Activated T-cell treated with anti-CD3 and anti-CD28 coated beads for 4 hours (primary cell): ENCODE measurements at places on chromosomes 5 and 9.

GRCh38 chr5:149117970-149118369, 23.3 kb upstream of the ABLIM3 start:
- no peak for DNase-seq

GRCh38 chr5:78600687-78601414, 47.7 kb downstream of the LHFPL2 start:
- DNase-seq, result no peak

DNA sequence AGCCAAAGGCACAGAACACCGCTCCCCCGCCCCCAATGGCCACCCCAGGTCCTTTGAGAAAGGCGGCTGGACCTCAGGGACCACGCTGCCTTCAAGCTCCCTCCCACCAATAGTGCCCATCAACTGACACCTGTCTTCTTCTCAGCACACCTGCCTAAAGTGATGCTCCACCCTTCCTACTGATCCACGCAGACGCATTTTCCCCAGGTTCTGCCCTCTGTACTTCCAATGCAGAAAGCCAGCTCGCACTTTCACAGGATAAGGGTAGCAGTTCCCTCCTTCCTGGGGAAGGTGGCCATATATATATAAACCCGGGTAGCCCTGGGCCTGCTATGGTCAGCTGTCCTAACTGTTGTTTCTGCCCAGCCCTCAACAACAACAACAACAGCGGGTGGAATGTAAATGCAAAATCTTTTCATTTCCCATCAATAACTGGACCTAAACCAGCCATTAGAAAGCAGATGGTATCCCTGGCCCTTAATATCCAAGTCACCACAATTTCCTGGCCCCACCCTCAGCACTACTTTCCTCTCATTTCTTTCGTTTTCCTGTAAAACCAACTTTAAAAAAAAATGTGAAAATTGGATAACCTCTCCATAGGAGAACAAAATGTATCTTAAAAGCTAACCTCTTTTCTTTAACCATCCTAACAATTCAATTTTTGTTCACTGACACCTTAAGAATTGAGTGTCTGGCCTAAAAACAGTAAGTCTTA, 1.7 kb downstream of the GOLM1 start:
- no peak for DNase-seq

- DNase-seq, result no peak
These were observed 7.9 kb downstream of the TXN start for GRCh38 chr9:110248361-110248760.

DNA sequence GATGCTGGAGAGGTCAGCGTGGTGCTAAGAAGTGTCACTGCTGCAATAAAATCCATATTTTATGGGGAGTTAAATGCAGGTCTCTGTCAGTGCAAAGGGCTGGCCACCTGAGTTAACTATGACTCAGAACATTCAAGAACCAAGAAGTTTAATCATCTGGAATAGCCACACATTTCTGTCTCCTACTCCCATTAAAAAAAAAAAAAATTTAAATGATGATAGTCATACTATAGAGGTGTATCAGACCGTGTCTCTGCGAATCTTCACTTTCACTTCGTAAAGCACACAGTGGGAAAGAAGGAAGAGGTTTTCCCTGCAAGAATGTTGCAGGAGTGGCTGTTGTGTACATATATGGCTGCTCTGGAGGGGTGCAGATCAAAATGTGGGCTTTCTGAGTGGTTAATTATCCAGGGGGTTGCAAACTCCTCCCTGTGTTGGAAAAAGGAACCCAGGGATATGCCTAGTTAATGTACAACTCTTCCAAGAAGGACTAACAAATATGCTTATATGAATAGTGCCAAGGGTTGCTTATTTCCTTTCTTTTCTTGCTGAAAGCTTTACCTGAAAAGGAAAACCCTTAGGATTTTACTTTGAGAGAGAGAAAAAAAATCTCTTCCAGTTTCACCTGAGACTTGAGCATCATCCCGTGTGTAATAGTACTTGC, 1.5 kb downstream of the CDH6 start:
- DNase-seq, result no peak

DNA sequence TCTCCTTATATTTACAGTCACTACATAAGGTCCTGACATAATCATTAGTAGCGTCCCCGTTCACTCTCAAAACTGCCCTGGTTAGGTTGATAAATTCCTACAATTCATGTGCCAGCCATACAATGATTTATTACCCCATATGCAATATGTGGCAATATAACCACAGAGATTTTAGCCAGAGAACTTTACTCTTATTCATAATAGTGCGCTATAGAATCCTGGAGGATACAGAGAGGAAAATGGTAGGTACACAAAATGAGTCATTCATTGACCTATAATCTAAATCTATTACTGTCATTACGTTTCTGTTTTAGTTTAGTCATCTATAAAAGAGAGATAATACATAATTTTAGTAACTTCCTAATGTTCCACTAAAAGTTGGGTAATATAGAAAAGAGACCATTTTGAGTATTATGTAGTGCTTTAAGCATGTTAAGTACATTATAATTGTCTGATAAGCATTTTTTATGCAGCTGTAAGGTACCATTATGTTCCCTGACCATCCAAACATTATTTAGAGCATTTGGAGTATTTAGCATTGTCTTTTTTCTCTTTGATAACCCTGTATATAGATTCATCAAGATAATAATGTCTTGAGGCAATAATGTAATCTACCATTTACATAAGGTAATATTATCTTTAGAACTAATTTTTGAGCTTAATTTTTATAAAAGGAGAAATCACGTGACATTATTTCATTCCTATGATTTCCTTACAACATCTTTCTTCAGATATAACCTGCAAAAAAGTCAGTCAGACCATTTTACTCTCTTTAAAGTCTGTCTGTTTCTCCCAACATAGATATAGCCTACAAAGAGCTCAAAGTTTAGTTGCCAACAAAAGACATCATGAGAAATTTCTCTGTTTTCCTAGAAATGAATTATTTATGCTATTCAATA, 655.5 kb upstream of the ZNF608 start:
- DNase-seq, result no peak

DNA sequence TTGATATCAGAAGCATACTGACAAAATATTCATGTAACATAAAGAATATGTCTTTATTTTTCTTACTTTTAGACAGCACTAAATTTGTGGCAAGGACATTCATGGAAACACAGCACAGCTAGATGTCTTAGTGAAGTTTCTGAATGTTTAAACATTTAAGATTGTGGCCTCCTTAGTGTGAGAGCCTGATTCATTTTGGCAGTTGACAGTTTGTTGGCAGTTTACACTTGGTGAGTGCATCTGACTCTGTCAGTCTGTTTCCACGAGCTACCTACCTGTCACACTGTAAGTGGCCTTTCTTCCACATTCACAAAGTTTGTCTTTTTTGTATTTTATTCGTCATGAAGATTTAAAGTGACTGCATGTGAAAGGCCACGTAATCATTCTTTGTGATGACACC, 436.8 kb downstream of the TUSC1 start:
- no peak for DNase-seq

GRCh38 chr9:114769624-114770023, 36.2 kb downstream of the TNFSF15 start:
- DNase-seq, result no peak

- DNase-seq, result no peak
These were observed 85.6 kb downstream of the SMIM15 start for GRCh38 chr5:61076626-61077025.

DNA sequence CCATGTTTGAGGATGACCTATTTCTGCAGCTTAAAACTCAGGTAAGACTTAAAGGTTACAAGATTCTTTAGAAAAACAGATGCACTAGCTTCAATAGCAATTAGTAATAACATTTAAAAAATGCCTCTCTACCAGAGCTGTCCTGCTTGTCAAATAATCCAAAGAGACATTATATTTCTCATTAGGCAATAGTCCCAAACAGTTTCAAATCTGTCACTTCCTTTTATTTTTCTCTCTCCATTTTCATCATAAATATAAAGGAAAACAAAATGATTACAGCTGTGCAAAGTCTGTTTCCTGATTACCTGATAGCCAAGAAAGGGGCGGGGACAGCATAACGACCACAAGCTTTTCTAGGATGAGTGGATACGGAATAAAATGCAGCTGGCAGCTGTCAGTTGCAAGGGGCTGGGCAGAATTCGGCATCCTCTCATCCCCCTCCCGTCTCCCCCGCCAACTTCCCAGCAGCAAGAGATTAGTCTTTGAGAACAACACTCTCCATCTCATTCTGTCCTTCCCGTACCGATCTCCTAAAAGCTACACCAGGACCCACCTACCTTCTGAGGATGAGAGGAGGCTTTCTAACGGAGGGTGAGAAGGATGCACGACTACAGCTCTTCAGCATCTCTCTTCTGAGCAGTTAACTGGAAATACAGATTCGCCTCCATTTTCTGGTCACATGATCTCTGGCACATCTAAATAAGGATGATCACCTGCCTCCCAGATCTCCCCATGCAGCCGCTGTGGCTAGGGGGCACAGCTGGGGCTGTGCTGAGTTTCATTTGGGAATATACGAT, 72.5 kb upstream of the PCA3 start:
- DNase-seq, result no peak

- DNase-seq, result no peak
These were observed 33.1 kb upstream of the AFAP1L1 start for GRCh38 chr5:149238540-149238939.

GRCh38 chr9:21796768-21797167, 5.7 kb upstream of the MTAP start:
- DNase-seq, result no peak

- DNase-seq, result no peak
These were observed 1712.5 kb upstream of the C9orf72 start for GRCh38 chr9:29285818-29286217.

DNA sequence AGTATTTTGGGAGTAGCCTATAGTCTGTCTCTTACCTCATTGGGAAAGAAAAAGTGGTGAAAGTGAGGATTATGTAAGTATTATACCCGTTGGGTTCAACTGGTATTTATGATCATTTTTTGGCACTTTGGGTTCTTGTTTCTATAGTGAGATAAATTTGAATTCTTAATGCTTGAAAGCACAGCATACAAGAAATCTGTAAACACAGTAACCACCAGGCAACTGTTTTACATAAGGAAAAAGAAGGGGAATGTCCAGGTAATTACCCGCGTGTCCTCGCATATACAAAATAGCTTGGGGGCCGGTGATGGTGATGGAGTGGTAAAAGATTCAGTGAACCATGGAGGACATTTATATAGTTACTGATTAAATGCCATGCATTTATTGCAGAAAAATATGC, 60.5 kb downstream of the BASP1 start:
- DNase-seq, result no peak

DNA sequence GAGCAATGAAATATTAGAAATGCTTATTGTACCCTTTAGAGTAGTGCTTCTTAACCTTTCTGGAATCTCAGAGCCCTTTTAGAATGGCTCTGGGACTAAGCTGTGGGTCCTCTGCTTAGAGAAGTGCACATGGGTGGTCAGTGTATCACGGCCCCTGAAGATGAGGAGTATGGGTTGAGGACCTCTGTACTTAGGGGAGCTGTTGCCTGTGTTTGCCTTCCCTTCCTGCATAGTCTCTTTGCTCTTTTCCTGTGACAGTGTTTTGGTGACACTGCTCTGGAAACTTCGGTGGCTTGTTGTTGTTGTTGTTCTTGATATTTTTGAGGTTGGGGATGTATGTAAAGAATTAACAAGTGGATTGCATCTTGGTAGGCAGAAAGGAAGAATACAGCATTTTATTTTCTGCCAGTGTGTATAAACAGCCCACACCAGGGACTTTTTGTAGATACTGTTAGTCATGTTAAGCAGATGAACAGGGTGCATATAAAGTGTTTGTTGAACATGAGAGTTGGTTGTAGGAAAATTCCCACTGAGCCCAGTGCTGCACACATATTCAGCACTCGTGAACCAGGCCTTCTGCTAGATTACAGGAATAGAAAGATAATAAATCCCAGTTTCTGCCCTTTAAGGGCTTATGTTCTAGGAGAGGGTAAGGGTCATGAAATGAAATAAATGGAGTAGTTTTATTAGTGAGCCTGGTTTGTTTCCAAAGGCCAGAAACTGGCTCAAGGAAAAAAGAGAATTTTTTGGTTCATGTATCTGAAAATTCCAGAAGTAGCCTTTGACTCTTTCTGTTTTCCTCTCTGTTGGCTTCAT, 199.7 kb downstream of the ARHGAP26 start:
- no peak for DNase-seq

DNA sequence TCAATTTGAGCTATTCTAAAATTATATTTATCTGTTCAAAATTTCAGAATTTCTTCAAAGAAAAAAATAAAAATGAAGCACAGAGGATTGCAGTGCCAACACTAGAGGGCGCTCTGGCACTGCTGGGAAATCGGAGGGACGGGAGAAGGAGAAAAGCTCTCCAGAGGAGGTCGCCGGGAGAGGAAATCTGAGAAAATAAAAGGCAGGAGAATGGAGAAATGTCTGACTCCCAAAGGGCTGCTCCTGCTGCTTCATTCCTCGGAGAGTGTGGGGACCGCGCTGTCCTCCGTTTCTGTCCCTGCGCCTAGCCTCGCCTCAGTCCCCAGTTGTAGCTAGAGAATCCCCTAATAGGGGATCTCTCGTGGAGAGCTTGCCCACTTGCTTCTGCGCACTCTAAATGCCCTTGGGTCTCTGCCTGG, 40.0 kb upstream of the ARSB start:
- DNase-seq, result peak; percentile 37

DNA sequence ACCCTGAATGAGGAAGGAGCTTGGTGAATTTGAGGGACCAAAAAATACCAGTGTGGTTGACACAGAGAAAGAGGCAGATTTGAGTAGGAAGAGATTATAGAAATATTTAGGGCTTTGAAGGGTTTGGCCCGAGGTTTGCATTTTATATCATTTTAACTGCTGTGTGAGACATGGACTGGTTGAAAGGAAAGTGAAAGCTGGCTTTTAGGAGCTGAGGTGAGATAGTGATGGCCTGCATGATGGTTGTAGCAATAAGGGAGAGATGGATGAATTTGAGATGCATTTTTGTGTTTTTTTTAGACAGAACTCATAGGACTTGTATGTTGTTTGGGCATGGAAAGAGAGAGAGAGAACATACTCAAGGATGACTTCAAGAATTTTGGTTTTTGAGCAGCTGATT, 21.7 kb downstream of the FER start:
- no peak for DNase-seq

- DNase-seq, result no peak
These were observed 1.9 kb downstream of the PCSK5 start for GRCh38 chr9:75892216-75892911.

DNA sequence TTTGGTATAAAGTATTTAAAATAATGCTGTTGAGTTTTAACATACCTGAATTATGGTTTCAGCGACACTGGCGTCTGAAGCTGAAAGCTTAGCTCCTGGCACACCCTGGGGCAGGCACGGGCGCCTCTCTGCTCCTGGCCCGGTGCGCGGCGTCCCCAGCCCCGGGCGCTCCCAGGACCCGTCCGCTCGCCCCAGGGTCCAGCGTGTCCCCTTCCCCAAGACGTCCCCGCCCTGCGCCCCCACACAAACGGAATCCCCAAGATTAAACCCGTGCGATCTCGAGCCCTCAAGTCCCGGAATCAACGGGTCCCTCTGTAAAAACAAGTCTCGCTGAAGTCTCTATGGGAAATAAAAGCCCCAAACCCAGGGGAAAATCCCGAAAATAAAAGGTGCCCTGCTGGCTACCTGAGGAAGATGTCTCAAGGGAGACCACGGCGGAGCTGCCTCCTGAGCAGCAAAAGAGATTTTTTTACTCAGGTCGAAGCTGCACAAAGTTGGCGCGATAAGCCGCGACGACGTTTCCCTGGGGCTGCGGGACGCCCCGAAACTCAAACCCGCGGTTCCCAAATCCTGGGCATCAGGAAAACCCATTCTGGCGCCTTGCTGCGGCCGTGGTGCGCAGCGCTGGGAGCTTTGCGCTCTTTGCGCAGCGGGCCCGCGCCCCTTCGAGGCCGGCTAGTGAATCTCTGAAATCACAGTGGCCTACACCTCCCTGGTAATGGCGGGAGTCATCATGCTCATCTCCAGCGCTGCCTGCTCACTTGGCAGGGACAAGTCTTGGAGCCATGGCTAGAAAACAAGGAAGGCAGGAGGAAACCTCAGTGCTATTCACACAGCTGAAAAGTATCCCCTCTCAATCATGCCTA, 6.3 kb upstream of the IFNA8 start:
- DNase-seq, result no peak
